ENCODE measurements at places on chromosomes 12 and 14. TPM values are rescaled to one million over a fixed set of nuclear protein-coding genes. Genes with fewer than 3 reads are reported as not detected.

Gene ART4
- not detected for total RNA-seq

Gene TMPRSS12
- not detected for total RNA-seq

Gene AQP2
- not detected for total RNA-seq

Gene MUCL1
- total RNA-seq: not detected

Gene GPR162
- 0.33 TPM for total RNA-seq

Gene MYL2
- not detected for total RNA-seq

Gene NGB
- total RNA-seq: not detected

Gene CIT
- 112 TPM for total RNA-seq

Gene RPGRIP1
- not detected for total RNA-seq
